ENCODE measurements at places on chromosomes 2 and 18.

DNA sequence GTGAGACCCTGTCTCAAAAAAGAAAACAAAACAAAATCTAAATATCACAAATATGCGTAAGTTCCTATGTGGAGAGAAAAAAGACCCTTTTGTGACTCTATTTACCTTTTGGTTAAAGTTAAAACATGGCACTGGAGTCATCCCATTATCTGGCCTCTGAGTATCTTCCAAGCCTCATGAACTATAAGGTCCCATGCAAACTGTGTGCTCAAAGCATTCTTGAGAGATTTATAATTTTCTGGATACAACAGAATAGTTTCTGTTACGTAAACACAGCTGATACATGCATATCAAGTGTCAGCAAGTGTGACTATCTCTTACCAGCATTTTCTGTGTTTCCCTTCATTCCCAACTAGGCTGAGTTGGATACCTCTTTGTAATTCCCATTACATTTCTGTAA, 8.8 kb upstream of the NOSTRIN start:
- no peak for DNase-seq

DNA sequence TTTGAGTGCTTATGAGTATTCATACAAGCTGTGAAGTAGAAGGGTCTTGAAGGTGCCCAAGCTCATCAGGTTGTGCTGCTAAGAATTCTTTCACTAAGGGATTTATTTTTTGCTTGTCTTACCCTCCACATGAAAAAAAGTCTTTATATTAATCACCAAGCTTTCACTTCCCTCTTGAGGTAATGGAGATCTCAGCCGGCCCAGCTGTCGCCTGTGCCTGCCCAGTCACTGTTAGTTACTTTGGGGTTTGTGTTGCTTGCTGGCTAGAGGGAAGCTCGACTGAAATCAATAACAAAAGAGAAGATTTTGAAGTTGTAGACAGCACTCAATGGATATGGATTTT, 21.9 kb downstream of the MC2R start:
- peak; percentile 10 for DNase-seq

- DNase-seq = no peak
These were observed 10.7 kb upstream of the TWSG1 start for GRCh38 chr18:9323750-9324445.

DNA sequence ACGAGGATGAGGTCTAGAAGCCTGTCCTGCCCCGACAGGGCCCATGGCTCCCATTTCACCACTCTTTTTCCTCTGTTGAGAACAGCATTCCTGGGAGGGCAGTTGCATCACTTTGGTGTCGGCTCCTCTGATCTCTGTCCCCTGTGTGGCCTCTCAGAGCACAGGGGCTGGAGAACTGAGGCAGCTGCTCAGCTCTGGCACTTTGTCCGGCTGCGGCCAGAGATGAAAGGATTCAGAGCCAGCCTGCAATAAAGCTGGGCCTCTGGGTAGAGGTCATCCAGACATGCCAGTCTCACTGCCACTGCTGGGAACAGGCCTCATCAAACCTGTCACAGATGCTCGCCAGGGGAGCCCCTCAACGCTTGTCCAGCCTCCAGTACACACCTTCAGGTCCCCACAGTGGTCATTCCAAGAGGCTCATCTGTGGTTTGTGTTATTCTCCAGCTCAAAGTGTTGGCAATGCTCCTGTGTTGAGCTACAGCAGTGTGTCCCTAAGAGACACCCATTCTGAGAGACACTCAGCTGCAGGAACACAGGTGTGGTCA, 13.1 kb upstream of the ROCK2 start:
- no peak for DNase-seq

- DNase-seq = no peak
These were observed 12.7 kb downstream of the ABCB11 start for GRCh38 chr2:169018390-169018789.

GRCh38 chr2:176944998-176945397, 267.6 kb upstream of the HNRNPA3 start:
- DNase-seq = no peak

GRCh38 chr18:69518989-69519388, 118.3 kb downstream of the DOK6 start:
- peak; percentile 38 for DNase-seq

GRCh38 chr2:48530033-48530811, at the start of gene STON1:
Gene STON1 (plus strand): TSS chr2:48530154. CDS start chr2:48580634, 50,480 bp downstream.
- no peak for DNase-seq

- no peak for DNase-seq
These were observed 270.3 kb downstream of the MREG start for GRCh38 chr2:215743066-215743465.

- DNase-seq = no peak
These were observed 35.8 kb downstream of the SCTR start for GRCh38 chr2:119488245-119489214.

DNA sequence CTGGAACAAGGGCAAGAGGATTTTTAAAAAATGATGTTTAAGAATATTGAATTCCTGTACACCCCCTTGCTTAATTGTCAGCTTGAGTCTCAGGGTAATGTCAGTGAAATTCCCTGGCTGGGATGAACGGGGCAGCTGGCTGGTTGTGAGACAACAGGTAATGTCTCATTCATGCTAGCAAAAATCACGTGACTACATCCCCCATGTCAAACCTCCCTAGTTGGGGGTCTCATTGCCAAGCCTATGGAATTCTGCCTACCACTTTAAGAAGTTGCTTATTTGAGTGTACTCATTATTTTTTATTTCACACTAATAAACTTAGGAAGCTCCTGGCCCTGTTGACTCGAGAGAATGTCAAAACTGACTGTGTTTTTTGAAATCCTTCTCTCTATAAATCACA, 218.3 kb downstream of the ICOS start:
- no peak for DNase-seq

GRCh38 chr18:37565977-37566478, 430 bp upstream of the CELF4 start:
- DNase-seq = peak; percentile 43
